ENCODE measurements at places on chromosomes 3 and 15.

GRCh38 chr3:47907784-47908183 lies 104.8 kb downstream of the DHX30 start:
- DNase-seq, result no peak

DNA sequence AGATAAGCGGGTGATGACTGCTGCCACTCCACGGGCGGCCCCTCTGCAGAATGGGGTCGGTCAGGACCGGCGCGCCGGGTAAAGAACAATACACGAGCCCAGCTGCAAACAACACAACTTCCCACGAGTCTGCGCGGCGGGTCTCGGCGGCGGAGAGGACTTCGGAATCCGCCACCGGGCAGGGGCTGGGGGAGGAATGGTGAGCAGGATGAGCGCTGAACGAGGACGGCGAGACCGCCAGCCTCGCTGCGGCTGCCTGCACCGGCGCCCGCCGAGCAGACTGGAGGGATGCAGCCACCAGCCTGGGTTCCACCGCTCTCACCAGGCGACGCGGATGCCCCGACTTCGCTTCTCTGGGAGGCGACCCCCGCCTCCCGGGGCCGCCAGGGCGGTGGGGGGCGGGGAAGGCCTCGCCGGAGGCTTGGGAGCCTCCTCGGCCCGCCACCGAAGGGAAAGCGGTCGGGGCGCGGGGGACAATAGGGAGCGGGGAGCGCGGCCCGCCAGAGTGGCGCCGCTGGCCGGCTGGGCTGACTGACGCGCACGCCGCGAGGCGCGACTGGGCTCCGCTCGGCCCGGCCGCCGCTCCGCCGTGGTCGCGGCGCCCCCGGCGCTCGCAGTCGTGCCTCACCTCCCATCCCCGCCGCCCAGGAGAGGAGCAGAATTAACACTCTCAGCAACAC lies 515 bp downstream of the ADAM10 start:
- DNase-seq, result no peak

DNA sequence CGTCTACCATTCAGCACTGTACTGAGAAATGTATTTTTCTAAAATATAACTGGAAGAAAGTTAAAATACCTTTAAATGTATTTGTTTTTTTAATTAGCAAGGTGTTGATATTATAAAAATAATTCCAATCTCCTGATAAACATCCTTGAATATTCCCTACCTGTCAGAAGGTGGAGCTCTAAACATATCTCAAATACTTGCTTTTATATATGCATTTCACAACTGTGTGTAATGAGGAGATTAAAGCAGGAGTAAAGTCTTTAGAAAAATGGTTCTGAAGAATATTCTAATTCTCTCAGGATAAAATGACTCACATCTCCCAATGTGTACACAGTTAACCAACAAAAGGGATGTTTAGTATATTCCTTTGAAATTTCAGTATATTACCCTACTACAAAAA lies 422.7 kb downstream of the PLCL2 start:
- no peak for DNase-seq

DNA sequence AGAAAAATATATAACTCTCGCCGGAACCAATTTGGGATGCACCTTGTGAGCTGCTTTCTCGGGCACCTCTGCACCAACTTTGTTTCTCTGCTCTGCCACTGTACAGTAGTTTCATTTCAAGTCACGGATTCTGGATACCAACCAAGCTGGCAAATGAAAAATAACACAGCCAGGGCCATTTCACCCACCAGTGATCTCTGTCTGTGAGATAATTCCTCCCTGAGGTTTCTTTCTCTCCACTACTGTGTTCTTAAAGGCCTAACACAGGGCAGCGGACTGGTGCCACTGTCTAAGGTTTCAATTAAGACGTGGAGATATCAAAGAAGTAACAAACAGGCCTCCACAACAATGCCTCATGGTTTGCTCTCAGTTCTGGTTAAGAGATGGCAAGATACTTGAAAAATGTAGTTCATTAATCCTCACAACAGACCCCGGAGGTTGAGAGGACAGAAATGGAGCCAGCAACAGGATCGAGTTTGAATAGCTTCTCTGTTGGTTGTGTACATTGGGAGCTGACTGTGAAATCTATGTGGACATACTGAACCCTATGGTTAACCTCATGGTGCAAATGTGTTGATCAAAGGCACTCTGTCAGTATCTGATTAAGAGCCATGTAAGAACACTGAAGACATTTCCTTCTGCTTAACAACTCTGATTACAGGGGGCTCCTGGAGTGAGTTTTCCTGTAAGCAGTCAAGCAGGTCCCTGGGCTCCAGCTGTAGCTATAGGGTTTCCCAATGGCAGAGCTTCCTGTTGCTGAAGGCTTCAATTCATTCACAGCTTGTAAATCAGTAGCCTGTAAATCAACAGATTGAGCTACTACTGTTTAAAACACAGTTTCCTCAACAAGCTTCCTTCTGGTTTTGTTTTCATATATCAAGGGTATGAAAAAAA lies 470.5 kb downstream of the EPHA3 start:
- no peak for DNase-seq

DNA sequence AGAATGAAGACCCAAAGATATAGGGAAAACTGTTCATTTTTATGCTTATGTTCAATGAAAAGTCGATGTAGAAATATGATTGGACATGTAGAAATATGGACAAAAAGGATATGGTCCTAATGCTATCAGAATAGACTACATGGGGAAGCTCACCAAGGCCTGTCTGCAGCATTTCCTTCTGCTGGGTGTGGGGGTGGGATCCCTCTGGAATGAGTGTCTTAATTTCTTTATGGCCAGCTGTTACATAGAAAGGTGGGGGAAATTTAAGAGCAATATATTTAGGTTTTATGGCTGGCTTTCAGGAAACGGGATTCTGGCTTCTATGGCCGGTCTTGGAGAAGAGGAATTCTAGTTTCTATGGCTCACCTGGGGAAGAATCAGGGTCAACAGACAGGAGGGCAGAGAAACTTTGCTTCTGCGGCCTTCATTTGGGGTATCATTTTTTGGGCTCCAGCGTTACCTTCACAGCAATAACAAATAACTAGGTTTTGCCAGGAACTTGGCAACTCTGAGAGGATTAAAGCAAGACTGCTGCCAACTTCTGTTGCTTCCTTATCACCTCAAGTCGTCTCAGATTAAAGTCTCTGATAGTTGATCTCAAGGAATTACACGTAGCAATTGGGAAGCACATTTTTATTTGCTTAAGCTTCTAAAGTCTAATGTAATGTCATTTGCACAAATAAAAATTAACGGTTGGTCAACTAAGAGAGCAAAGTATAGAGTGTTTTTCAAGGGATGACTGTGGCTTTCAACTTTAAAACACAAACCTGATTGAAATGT lies 57.0 kb upstream of the GATM start:
- DNase-seq, result no peak

DNA sequence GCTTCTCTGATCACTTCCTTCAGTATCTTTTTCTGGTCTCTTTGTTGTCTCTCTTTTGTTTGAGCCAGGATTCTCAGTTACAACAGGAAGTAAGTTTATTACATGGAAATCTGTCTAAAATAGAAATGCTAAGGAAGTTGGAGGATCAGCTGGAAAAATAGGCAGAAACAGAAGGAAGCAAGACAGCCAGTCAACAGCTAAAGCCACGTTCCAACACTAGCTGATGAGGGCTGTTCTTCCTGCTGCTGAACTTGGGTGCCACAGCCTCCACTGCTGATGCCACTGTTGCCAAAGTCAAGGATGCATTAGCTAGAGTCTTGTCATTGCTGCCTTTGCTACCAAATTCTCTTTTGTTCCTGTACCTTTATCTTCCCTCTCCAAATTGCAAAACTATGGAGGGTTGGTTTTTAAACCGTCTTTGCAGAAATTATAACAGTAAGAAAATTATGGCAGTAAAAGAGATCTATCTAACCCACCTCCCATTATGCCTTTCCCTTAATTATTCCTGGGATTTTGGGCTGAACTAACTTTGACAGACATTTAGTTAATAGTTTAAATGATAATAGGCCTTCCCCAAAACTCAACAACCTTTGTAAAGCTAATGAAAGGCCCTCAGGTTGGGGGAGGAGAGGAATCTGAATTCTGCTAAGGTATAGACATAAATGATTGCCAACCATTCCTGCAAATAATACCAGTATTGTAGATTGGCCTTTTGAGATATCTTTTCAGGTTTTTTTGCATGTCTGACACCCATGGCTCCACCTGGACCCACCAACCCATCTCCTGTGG lies 27.4 kb upstream of the OR5K4 start:
- DNase-seq, result no peak

DNA sequence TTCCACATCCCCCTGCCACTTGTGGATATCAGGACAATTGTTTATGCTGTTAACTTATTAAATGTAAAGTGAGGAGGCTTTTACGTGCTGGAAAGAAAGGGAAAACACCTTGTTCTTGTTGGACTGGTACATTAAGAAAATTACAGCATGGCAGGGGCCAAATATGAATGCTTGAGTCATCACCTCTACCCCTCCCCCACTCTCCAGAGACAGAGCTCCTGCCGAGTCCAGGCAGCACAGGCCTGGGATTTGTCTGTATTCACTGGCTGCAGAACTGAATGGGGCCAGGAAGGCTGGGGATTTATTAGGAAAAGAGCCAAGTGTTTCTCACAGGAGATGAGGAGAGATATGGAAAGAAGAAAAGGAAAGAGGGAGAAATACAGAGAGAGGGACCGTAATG lies 308.9 kb downstream of the EPHB1 start:
- no peak for DNase-seq

DNA sequence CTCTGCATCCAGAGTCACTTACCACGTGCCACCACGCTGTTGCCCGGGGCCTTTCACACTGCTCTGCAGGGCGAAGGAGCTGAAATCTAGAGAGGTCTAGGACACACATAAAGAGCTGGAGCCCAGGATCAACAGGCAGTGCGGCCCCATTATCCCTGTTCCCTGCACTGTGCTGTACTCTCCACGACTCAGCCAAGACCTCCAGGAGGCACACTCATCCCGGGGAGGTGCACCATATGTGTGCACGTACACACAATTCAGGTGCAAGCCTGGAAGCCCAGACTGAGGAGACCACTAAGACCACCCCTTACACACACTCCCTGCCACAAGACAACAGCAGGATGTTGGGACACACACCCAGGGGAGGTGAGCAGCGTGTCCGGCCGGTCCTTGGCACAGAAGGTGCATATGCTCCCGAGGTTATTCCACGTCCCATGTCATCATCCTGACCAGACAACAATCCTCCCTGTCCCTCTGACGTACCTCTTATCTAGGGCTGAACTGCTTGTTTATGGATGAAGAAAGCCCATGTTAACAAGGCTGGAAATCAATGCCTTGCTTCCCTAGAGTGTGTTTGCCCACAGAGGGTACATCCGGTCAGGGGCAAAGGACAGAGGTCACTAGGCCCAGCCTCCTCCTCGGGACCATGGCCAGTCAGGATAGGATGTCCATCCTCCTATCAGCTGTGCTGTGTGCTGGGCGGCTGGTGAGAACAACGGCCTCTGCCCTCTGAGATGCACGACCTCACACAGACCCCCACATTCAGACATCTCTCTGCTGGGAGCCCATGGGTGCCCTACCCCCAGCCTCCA lies 16.1 kb downstream of the KLF15 start:
- no peak for DNase-seq

GRCh38 chr15:100570275-100570674 lies 31.7 kb downstream of the LINS1 start:
- DNase-seq, result no peak

DNA sequence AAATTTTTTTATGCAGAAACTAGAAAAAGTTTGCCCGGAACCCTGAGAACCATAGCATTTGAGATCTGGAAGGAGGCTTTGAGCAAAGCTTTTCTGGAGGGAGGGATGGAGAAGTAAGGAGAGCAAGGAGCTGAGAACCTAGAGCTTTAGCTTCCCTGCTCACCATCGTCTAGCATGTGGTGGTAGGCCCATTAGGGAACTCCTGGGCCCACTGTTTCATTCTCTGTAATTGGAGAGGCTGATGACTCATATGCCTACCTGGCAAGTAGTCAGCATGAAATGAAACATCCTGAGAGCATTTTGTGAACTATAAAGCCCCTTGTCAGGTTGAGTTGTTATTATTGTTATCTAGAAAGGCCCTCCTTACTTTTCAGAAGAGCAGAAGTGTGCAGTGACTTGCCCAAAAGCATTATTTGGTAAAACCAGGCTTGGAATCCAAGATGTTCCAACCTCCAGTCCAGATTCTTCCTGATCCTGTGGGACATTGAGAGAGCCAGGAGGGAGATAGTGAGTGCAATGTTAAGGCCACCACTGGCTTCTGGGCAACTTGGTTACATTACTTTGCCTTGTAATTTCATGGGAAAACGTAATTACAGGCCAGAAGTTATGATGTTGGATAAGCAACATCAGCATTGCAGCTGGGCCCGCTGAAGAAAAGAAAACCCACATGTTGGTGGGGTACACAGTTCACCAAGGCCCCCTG lies 104.5 kb upstream of the BFSP2 start:
- DNase-seq, result no peak

DNA sequence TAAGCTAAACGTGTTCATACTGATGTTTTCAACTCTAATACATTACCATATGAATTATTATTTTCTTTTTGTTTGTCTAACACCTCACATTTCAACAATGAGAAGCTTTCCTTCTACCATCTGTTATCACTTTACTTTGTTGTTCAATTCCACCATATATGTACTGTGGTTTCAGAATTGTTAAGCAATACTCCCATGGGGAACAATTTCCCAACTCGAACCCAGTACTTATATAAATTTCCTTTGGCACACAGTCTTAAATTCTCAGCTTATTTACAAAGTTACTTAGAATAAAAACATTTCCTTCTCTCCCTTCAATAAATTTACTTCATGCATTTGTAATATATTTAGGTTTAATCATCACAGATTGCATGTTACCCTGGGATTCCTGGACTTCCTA lies 1764.4 kb downstream of the OTOL1 start:
- DNase-seq, result no peak

DNA sequence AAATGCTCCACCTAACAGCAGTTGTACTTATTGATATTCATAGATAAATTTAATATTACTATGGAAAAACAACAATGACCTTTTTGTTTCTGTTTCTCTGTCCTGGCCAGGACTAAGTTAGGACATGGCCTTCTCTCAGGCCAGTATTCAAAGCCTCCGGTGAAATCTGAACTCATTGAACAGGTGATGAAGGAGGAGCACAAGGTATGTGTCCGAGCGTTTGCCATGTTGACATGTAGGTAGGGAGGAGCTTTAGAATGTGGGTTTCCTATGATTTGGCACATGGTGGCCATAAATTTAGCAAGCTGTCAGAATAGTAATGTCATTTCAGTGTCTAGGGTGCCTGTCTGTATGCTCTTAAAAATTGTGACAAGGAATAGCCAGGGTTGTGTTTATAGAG lies 77.7 kb downstream of the USP13 start:
- no peak for DNase-seq

GRCh38 chr3:178325330-178325729 lies 210.9 kb upstream of the KCNMB2 start:
- DNase-seq, result no peak

DNA sequence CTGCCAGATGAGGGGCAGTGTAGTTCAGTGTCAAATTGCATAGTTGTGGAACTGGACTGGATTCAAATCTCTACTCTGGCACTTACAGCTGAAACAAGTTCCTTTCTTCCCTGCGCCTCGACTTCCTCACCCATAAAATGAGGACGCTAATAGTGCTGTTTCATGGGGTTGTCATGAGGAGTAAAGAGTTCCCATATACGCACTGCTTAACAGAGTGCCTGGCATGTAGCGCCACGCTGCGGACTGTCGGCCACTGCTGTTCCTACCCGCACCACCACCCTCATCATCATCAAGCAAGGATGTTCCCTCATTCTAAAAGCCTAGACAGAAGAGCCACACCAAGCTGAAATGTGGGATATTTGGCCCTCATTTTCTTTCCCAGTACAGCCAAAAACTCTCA lies 91.9 kb downstream of the CHDH start:
- DNase-seq, result no peak
